ENCODE measurements at places on chromosomes 2 and 18.

DNA sequence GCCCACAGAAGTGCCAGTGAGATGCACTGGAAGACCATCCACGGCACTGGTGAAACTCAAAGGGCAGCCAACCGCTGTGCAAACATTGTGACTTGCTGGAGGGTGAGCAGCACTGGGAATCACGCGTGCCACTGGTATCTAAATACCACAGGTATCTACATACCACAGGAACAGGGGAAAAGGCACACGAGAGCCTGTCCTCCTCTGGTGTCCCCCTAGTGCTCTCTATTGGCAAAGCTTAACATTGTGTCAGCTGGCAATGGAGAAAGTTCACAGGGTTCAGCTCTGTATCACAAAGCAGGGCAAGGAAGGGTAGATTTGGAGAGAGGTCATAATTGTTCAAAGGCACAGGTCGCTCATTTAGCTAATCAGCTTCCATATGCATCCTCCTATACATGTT, 12.6 kb upstream of the SEC11C start:
- no peak for ATAC-seq

- ATAC-seq: no peak
Measured at GRCh38 chr2:234411793-234412192, 85.1 kb downstream of the ARL4C start.

- no peak for ATAC-seq
Measured at GRCh38 chr2:241947876-241948275, 78.3 kb downstream of the RTP5 start.

- ATAC-seq: no peak
Measured at GRCh38 chr2:119487434-119488244, 36.6 kb downstream of the SCTR start.

DNA sequence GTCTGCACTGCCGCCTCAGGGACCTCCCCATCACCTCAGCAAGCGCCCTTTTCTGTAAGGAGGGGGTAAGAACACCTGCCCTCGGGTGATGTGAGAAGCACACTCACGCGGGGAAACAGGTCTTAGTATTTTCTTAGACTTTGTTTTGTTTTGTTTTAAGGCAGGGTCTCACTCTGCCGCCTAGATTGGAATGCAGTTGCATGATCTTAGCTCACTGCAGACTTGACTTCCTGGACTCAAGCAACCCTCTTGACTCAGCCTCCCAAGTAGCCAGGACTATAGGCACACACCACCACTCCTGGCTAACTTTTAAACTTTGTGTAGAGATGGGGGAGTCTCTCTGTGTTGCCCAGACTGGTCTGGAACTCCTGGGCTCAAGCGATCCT, 37.1 kb downstream of the RAMP1 start:
- ATAC-seq: no peak

DNA sequence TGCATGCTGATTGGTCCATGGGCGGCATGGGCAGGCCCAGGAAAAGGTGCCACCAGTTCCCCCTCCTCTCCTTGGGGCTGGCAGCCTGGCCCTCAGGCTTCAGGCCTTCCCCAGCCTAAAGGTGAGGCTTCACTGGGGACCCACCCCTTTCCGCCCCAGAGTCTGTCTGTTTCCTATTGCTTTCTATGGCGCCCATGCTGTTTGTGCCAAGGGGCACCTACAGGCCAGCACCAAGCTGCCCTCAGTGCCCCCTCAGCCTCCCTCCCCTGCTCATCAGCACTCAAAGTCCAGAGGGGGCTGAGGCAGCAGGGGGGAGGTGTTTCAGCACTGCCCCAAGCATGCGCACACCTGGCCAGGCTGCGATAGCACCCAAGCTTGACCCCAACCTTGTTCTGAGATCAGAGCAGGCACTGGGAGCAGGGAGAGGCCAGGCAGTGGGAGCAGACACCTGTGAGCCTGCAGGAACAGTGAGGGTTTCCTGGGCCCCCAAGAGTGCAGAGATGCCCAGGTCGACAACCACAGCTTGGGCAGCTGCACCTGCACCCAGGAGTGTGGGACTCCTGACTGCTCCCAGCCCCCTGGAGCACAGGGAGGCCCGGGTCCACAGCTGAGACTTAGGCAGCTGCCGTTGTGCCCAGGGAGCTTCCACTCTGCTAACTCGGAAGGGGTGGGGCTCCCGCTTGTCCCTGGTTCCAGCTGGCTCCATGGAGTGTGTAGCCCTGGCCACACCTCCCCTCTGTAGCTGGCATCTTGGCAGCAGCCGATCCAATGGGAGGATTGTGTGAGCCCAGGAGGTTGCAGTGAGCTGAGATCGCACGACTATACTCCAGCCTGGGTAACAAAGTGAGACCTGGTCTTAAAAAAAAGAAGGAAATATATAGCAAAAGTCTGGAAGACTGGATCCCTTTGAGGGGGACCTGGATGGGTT, 69.1 kb downstream of the NCAPH start:
- ATAC-seq: no peak

GRCh38 chr2:39050109-39050508, 70.7 kb downstream of the SOS1 start:
- ATAC-seq: no peak

DNA sequence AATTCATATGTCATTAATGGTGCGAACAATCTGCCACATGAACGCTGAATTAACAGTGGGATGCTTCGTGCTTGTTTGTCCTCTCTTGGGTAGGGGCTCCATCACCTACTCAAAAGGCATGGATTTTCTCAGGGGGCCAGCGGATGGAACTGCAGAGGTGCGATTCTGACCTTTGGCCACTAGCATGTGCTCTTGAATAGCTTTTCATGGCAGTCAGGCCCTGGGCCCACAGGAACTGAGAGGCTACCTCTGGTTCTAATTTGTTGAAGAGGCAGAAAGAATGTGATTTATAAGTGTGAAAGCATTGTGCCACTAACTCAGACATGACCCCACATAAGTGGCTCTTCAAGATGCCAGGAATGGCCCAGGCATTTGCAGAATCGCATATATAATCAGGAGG, 283.2 kb downstream of the INSIG2 start:
- ATAC-seq: no peak

DNA sequence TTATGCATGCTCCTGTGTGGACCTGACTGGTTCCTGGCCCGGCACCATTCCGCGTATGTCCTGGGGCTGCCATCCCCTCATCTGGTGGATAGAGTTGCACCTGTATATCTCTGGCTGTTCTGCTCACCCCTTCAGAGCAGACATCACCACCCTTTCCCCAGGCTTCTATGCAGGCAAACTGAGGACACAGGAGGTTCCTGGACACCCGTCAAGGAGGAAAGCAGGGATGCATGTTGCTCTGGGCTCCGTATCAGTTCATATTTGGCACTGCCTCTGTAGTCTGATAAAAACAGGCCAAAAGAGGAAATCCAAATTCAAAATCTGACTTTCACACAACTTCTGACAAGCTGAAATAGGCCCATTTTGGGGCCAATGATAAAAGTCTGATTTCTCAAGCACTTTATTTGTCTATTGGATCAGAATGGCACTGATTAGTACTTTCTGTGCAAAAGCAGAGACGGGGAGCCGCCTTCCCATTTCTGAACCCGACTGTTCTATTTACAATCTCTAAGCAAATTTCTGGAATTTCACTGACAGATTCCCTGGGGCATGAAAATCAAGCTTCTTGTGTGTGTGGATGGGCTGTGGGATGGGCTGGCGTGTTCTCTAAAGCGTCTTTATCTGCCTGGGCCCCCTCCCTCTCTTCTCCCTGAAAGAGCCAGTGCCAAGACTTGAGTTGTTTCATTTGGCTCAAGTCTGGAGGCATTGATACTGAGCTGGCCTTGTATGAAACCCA, 96.9 kb downstream of the SETBP1 start:
- no peak for ATAC-seq

GRCh38 chr2:128733450-128733849, 414.8 kb upstream of the HS6ST1 start:
- ATAC-seq: no peak
